ENCODE measurements at places on chromosomes 13 and 19. TPM values are rescaled to one million over a fixed set of nuclear protein-coding genes. Genes with fewer than 3 reads are reported as not detected.
A peak's percentile ranks its signal among the peaks of the same experiment; 100 is the strongest.

Gene UBL5
- total RNA-seq = 298 TPM

Gene F10
- not detected for total RNA-seq

DNA sequence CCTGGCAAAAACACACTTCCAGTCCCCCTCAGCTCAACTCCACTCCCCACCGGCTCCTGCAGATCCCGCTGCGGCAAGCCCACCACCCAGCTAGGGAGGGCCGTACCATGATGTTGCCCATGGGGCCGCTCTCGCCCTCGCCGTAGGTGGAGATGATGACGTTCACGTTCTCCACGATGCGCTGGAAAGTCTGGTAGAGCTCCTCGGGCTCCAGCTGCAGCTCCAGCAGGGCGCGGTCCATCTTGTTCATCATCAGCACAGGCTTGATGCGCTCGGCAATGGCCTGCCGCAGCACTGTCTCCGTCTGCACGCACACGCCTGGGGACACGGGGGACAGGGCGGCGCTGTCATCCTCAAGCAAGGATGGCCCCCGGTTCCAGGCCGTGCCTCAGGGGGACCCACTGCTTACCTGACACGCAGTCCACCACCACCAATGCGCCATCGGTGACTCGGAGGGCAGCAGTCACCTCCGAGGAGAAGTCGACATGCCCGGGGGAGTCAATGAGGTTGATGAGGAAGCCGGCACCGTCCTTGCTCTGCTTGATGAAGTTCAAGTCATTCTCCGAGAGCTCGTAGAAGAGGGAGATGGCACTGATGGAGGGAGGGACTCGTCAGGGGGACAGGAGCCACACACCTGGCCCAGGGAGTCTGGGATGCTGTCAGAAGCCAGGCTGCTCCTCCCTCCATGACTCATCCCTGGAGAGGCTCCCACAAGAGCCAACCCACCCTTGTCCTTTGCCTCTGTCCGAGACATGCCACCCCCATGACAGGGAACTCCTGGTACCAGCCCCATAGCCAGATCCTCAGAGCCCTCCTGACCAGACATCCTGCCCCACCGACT lies 2.3 kb downstream of the EEF2 start:
- peak overlapping the region; percentile 91 for H3K4me3 ChIP-seq
- peaks cover 61% of the 10 kb centered on the region for H3K4me1 ChIP-seq
- H3K36me3 ChIP-seq = peaks cover 59% of the 10 kb centered on the region
- no peaks in the 10 kb centered on the region for H3K27me3 ChIP-seq

Gene TMEM86B
- total RNA-seq = 6.1 TPM

Gene ZNF578
- total RNA-seq = 0.32 TPM

- no peak for DNase-seq
- no peaks in the 10 kb centered on the region for H3K27me3 ChIP-seq
- H3K27ac ChIP-seq = no peak overlapping the region
- H3K36me3 ChIP-seq = no peaks in the 10 kb centered on the region
- peaks cover 7% of the 10 kb centered on the region for H3K4me1 ChIP-seq
These were observed 4.1 kb downstream of the LGALS16 start for GRCh38 chr19:39659791-39660190.

GRCh38 chr13:22648320-22648801 lies 532.4 kb upstream of the SGCG start:
- peaks cover 3% of the 10 kb centered on the region for H3K27me3 ChIP-seq
- H3K4me3 ChIP-seq = no peak overlapping the region
- H3K4me1 ChIP-seq = no peaks in the 10 kb centered on the region
- H3K36me3 ChIP-seq = no peaks in the 10 kb centered on the region

- H3K4me3 ChIP-seq = no peak overlapping the region
- H3K36me3 ChIP-seq = peaks cover 70% of the 10 kb centered on the region
- no peak for DNase-seq
- no peaks in the 10 kb centered on the region for H3K4me1 ChIP-seq
These were observed 30.0 kb downstream of the ZNF91 start for GRCh38 chr19:23365222-23365621.

Gene CPT1C
- 0.48 TPM for total RNA-seq

Gene ETV2
- total RNA-seq = 0.84 TPM

DNA sequence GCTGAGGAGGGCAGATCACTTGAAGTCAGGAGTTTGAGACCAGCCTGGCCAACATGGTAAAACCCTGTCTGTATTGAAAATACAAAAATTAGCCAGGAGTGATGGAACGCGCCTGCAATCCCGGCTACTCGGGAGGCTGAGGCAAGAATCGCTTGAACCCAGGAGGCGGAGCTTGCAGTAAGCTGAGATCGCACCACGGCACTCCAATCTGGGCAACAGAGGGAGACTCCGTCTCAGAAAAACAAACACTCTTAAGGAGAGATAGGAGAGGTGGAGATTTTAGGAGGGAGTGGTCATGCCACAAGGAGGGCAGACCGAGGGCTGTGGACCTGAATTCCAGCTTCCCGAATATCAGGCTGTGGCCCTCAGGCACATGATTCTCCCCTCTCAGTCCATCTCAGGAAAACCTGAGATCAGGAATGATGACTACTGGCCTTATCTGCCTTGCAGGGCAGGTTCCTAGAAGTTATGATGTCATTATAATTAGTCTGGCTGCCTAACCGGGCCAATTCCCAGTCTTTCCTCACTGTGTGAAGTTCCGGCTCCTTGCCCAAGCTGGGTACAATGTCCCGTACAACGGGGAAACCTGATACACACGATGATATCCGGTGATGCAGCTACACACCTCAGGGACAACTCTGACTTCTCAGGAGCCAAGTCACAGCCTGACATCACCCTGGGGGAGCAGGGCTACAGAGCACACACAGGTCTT lies 2.5 kb downstream of the SLC35E1 start:
- peak overlapping the region; percentile 9 for H3K4me3 ChIP-seq
- no peak for DNase-seq
- no peak overlapping the region for H3K27ac ChIP-seq
- H3K27me3 ChIP-seq = no peaks in the 10 kb centered on the region
- peaks cover 55% of the 10 kb centered on the region for H3K4me1 ChIP-seq

DNA sequence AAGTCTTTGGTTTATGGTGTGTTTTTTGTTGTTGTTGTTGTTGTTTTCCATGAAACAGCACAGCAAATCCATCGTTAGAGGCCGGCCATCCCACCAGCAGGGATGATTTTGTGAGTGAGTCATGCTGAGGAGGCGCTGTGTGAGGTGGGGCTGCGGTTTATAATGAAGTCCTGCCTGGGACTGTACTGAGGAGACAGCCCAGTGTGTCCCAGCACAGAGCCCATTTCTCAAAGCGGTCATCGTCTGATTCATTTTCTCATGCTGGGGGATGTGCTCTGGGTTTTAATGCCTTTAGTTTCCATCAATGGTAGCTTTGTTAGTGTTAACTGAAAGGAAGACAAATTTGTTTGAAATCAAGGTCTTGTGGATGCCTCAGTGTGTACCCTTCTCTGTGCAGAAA lies 129.3 kb upstream of the SERP2 start:
- no peak for DNase-seq
- no peak overlapping the region for H3K27ac ChIP-seq
- no peaks in the 10 kb centered on the region for H3K36me3 ChIP-seq

Gene TMPRSS9
- not detected for total RNA-seq

DNA sequence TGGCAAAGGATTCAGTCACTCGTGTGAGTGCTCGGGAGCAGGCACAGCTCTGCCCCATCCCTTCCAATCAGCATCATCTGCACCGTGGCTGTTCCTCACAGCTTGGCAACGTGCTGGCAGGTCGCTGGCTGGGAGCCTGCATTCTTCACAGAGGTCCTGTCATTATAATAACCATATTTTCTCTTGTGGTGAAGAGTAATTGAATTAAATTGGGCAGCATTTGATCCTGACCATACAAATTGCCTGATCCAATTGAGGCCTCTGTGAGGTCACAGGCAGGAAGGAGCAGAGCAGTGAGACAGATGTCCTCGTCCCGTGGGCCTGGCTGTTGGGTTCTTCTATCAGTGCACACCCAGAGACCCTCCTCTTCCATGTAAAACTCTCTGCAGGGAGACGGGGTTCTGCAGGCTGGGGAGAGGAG lies 407.8 kb downstream of the COG6 start:
- H3K4me1 ChIP-seq = peaks cover 39% of the 10 kb centered on the region

- peak overlapping the region; percentile 24 for H3K27ac ChIP-seq
- peaks cover 37% of the 10 kb centered on the region for H3K4me1 ChIP-seq
- peaks cover 37% of the 10 kb centered on the region for H3K36me3 ChIP-seq
- no peak overlapping the region for H3K4me3 ChIP-seq
- DNase-seq = no peak
- H3K27me3 ChIP-seq = no peaks in the 10 kb centered on the region
These were observed 11.2 kb downstream of the PPP6R1 start for GRCh38 chr19:55247621-55248099.

DNA sequence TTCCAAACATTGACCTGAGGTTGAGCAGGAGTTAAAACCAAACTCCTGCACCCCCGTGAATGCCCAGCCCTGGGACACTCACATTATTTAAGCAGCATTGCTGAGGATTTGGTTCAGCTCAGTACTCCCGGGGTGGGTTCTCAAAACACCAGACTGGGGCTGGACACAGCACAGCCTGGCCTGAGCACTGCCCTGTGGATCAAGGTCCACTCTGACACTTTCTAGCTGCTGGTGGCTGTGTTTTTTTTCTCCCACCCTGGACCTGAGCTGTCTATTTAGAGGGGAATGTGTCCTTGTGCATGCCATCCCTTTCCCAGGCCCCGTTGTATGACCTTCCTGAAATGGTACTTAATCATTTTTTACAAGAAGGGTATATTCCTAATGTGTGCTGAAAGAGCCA lies 94.7 kb upstream of the GJB6 start:
- H3K36me3 ChIP-seq = peaks cover 6% of the 10 kb centered on the region
- no peaks in the 10 kb centered on the region for H3K4me1 ChIP-seq
- DNase-seq = no peak
- H3K4me3 ChIP-seq = no peak overlapping the region
- no peak overlapping the region for H3K27ac ChIP-seq
- H3K27me3 ChIP-seq = peaks cover 2% of the 10 kb centered on the region

Gene ZNF497
- 0.41 TPM for total RNA-seq

GRCh38 chr13:110150384-110151101 lies 156.4 kb downstream of the COL4A1 start:
- H3K4me3 ChIP-seq = no peak overlapping the region
- no peaks in the 10 kb centered on the region for H3K4me1 ChIP-seq
- no peak for DNase-seq
- H3K27me3 ChIP-seq = peaks cover 5% of the 10 kb centered on the region

DNA sequence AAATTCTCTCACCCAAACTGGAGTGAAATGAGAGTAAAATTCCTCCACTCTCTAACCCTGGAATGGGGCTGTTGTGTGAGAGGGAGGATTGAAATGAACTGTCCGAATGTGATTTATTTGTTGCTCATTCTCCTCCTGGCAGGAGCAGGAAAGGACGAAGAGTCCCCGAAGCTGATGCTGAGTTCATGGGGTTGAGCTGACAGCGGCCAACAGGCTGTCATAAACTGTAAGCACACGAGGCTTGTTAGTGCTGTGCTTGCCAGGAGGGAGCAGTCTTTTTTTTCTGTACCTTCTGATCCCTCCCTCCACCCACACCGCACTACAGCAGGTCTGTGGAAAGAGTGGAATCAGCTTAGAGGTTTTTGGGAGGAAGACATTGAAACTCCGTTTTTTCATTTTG lies 33.1 kb upstream of the ZNF331 start:
- H3K4me3 ChIP-seq = no peak overlapping the region
- peaks cover 7% of the 10 kb centered on the region for H3K36me3 ChIP-seq
- H3K27me3 ChIP-seq = peaks cover 27% of the 10 kb centered on the region
- no peak for DNase-seq
- H3K4me1 ChIP-seq = no peaks in the 10 kb centered on the region
- no peak overlapping the region for H3K27ac ChIP-seq

DNA sequence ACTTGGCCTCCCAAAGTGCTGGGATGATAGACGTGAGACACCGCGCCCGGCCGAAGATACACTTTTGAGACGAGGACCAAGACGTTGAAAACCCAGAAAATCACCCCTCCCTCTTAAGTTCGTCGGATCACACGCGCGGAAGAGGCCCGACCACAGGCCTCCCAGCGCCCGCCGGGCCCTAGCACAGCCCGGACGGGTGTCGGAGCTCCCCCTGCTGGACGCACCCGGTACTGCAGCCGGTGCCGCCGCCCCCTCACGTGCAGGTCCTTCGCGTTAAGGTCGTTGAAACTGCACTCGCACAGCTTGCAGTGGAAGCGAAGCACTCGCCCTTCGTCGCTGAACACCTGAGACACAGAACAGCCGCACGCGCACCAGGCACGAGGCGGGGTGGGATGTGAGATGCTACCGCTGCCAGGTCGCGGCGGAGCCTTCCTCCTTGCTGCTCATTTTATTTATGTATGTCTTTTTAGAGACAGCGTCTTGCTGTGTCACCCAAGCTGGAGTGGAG lies 35.7 kb upstream of the MATK start:
- peak; percentile 91 for DNase-seq
- no peaks in the 10 kb centered on the region for H3K36me3 ChIP-seq
- no peaks in the 10 kb centered on the region for H3K27me3 ChIP-seq
- no peak overlapping the region for H3K27ac ChIP-seq

Gene C19orf67
- total RNA-seq = not detected

DNA sequence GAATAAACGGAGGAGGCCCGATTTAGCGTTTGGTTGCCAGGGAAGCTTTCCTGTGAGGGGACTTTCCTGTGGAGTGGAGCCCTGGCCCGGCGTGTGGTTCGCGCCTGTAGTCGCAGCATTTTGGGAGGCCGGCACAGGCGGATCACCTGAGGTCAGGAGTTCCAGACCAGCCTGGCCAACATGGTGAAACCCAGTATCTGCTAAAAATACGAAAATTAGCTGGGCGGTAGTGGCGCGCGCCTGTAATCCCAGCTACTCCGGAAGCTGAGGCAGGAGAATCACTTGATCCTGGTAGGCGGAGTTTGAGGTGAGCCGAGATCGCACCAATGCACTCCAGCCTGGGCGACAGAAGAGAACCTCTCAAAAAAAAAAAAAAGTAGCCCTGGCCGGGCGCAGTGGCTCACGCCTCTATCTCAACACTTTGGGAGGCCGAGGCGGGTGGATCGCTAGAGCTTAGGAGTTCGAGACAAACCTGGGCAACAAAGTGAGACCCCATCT lies 6.9 kb downstream of the KANK3 start:
- peaks cover 4% of the 10 kb centered on the region for H3K4me1 ChIP-seq
- H3K4me3 ChIP-seq = peak overlapping the region; percentile 51
- peaks cover 25% of the 10 kb centered on the region for H3K27me3 ChIP-seq
- no peaks in the 10 kb centered on the region for H3K36me3 ChIP-seq

DNA sequence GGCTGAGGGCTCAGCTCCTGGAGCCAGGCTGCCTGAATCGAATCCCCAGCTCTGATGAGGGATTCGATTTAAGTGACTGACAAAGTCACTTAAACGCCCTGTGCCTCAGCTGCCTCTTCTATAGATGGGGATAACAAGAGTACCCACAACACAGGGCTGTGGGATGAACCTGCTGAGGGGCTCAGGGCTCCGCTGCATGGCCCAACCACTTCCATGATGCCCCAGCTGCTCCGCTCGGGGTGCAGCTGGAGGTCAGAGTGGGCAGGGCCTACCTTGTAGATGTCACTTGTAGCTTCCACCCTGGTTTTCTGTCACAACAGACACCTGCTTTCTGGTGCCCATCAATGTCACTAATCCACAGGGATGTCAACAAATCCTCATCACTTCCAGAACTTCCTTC lies 39.2 kb downstream of the STK24 start:
- peaks cover 15% of the 10 kb centered on the region for H3K36me3 ChIP-seq
- no peak for DNase-seq
- H3K4me1 ChIP-seq = peaks cover 94% of the 10 kb centered on the region
- no peak overlapping the region for H3K4me3 ChIP-seq

Gene RFPL4A
- total RNA-seq = not detected

All from activated naive CD4-positive, alpha-beta T cell treated with anti-CD3 and anti-CD28 coated beads for 36 hours (primary cell).